ENCODE measurements at places on chromosomes 7 and 10.
A peak's percentile ranks its signal among the peaks of the same experiment; 100 is the strongest.

DNA sequence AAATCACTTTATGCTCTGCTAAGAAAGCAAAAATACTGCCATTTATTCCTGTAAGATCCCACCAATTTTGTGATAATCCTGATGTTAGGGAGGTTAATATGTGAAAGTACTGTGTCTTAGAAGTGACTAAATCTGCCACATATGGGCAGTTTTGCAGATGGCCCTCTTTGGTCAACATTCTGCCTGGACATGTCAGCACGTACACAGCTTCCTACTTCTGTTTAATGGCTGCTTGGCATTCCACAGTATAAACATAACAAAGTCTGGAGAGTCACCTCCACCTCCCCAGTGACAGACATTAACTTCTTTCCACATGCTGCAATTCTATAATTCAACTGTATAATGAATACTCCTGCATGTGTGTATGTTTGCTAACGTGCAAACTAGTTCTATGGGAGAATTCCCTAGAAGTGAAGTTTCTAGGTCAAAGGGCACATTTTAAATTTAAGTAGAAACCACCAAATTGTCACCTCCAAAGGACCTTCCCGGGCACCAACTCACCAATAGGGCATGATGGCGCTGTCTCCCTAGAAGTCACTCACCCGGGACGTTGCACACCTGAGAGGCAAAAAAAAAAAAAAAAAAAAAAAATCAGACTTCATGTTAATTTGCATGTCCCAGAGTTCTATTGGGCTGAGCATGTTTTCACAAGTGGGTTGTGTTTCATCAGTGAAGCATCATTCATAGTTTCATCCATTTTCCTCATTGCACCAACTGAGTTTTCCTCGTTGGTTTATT, 38.9 kb downstream of the MKI67 start:
- DNase-seq = no peak

DNA sequence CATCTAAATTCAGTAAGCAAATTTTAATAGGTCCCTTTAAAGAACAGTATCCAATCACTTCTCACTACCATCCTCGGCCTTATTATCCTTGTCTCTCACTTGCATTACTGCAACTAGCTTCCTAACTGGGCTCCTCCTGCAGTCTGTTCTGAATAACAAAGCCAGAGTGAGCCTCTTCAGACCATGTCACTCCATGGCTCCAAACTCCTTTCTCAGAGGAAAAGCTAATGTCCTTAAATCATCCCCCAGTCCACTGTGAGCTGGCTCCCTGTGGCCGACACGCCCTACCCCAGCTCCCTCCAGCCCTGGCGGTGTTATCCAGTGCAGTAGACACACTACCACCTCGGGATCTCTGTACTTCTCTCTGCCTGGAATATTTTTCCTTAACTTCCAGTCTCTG, 80.0 kb downstream of the EPC1 start:
- DNase-seq = no peak

DNA sequence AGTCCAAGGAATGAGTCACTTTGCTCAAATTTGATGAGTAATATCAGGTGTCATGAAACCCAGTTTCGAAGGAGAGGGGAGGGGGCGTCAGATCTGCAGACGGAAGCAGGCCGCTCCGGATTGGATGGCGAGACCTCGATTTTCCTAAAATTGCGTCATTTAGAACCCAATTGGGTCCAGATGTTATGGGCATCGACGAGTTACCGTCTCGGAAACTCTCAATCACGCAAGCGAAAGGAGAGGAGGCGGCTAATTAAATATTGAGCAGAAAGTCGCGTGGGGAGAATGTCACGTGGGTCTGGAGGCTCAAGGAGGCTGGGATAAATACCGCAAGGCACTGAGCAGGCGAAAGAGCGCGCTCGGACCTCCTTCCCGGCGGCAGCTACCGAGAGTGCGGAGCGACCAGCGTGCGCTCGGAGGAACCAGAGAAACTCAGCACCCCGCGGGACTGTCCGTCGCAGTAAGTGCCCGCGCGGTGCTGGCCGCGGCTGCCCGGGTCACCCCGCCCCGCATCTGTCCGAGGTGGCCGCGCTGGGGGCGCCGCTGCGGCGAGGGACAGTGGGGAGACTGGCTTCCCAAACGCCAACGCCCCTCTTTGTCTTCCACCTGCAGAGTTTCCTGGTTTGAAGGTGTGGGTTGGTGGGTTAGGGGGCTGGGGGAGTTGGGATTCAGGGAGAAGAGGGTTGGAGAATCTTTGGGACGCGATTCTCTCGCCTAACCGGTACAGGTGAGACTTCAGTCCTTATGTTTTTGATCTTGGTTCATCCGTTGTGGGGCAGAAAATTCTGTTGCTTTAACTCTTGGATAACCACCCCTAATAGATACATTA, at the start of gene TAC1:
Gene TAC1 (plus strand): TSS at position 351 of the 829 bp plus-strand sequence. CDS start 527 bp downstream, outside the sequence.
- DNase-seq = no peak

GRCh38 chr7:124649397-124650014, 116.1 kb downstream of the GPR37 start:
- no peak for DNase-seq

DNA sequence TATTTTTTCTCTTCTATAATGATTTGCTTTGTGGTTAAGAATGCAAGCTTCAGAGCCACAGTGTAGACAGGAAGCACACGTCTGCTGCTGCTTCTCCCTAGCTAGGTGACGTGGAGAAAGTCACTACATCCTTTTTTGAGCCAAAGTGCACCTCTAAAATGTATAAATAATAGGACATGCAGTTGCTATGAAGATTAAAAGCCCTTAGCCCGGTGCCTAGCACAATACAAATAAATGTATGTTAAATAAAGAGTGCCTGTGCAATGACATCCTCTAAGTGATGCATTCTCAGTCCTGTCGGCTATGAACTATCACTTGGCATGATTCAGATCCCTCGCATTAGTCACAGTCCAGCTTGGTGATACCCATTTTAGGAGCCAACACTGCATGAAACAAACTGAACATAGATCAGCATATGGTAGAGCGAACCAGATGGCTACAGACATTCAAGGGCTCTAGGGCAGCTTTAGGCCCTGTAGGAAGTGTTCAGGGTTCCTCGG, 4.8 kb upstream of the TRDMT1 start:
- no peak for DNase-seq

DNA sequence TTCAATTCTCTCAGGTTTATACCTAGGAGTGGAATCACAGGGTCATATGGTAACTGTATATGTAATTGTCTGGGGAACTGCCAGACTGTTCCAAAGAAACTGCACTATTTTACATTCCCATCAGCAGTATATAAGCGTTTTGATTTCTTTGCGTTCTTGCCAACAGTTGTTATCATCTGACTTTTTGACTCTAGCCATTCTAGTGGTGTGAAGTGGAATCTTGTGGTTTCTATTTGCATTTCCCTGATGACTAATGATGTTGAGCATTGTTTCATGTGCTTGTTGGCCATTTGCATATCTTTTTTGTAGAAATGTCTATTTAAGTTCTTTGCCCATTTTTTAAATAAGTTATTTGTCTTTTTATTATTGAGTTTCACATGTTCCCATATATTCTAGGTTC, 44.3 kb upstream of the ZC3HAV1 start:
- no peak for DNase-seq

GRCh38 chr10:3897156-3897555, 112.1 kb upstream of the KLF6 start:
- no peak for DNase-seq

GRCh38 chr7:154960063-154960790, 42.7 kb downstream of the PAXIP1 start:
- no peak for DNase-seq

DNA sequence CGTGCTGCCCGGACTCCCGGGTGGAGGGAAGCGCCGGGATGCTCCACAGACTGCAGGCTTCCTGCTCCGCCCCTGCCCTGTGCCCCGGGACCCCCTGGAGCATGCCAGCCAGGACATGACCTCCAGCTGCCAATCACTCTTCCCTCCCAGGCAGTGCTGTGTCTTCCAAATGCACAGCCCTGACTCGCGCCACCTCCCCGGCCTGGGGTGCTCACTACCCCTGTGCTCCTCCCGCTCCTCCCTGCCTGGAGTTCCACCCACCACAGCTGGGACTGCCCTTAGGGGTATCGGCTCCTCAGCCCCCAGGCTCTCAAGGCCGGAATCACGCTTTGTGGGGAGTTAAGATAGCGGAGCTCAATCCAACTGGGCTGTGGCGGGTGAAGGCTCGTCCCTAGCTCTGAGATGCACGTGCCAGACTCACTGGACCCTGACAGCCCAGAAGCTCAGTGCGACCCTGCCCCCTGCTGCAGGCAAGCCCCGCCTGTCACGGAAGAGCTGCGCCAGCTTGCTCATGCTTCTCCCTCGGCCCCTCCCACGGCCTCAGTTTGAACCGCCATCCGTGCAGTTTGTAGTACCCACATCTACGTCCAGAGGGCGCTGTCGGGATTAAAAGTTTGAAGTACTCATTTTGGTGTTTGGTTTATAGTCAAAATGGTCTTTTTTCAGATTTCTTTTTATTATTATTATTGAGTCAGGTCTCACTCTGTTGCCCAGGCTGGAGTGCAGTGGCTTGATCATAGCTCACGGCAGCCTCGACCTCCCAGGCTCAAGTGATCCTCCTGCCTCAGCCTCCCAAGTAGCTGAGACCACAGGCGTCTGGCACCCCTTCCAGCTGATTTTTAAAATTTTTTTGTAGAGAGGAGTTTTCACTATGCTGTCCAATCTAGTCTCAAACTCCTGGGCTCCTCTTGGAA, 142.5 kb upstream of the TCERG1L start:
- DNase-seq = peak; percentile 64

- peak; percentile 66 for DNase-seq
Measured at GRCh38 chr10:98391578-98391991, 23.4 kb downstream of the PYROXD2 start.

DNA sequence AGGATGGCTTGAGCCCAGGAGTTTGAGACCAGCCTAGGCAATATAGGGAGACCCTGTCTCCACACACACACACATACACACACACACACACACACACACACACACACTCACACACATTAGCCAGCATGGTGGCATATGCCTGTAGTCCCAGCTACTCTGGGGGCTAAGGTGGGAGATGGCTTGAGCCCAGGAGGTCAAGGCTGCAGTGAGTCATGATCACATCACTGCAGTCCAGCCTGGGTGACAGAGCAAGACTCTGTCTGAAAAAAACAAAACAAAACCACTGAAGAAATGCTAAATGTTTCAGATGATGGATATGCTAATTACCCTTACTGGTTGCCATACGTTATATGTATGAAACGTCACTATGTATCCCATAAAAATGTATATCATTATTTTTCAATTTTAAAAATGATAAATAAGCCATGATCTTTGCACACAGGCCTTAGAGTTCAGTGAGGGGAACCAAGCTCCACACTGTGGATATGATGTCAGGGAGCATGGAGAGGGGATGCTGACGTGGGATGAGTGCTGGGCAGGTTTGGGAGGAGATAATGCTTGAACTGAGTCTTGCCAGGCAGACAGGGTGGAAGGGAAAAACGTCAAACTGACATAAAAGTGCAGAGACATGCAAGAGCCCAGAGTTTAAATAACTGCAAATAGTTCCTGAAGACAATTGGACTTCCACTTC, 45.9 kb upstream of the ARHGAP12 start:
- no peak for DNase-seq

DNA sequence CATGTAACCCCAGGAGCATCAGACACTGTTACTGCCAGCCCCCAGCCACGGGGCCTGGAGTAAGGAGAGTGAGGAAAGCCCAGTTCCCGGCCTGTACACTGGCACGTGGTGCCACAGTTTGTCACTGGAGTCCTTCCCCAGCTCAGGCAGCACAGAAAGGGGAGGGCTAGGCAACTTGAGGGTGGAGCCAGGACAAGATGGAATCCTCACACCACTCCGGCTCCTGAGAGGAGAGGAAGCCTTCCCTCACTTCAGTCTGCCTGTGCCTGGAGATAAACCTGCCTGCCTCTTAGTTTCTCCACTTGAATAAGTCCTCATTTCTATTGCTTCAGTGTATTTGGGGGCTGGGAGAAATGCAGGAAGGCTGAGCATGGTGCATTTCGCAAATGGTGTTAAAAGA, 176.0 kb downstream of the KIAA1217 start:
- DNase-seq = no peak

- no peak for DNase-seq
Measured at GRCh38 chr10:36677431-36677768, 448.0 kb upstream of the ANKRD30A start.

DNA sequence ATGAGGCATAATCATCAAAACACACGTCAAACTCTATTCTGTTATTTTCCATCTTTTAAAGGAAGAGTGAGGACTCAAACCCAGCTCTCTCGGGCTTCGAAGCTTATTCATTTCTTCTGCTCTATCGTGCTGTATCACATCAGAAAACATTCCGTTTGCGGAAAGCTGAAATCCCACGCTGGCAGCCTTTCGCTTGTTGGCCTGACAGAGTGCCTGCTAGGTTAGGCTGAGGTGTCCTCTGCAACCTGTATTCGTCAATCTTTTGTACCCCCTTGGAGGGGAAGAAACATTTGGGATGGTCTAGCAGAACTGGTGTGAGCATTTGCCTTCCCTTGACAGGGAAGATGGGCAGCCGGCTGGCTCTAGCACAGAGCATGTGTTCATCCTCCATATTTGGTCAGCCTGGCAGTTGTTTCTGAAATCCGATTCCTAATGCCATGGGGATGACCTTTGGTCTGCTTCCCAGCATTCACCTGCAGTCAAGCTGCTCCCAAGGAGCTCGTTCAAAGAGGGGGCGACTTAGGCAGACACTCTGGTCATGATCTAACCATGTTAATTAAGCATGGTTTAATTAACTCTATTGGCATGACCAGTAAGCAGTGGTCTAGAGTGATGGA, 55.2 kb downstream of the TACC2 start:
- no peak for DNase-seq

GRCh38 chr10:30542001-30542894, 87.3 kb downstream of the LYZL2 start:
- no peak for DNase-seq

DNA sequence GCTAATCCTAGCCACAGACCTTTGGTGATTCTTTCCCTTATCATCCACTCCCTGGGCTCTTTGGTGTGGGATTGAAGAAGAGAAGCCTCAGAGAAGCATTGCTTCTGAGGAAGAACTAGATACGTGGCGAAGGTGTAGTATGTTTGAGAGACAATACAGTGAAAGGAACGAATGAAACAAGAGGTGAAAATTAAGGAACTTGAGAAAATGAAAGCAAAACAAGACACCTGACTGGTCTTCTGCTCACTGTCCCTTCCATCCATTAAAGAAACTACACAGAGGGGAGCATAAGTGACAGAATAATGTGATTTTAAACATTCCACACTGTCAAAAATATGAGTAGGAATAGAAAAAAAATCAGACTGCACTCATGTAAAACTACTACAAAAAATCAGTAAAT, 219.6 kb upstream of the NPSR1 start:
- no peak for DNase-seq

DNA sequence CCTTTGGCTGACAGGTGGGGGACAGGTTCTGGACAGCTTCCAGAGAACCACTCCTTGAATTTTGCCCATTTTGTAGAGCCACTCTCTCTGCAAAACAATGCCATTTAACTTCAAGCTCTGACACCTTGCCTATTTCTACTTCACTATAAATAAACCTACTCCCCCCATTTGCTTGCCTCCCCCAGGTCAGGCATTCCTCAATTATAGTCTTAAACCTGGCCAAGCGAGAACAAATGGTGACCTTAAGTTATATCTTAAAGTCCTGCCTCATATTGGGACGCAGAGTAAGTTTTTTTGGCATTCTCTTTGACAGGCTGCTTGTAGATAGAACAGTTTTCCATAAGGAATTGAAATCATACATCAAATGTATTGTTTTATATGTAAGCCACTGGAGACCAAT, 706.9 kb downstream of the LRMDA start:
- no peak for DNase-seq

Data from heart right ventricle (tissue), 16 donors.